NCI-H1417 treated with DMSO at 0.1 percent for 48 hours (cell line): ENCODE measurements at places on chromosomes 7 and 10.

- DNase-seq: no peak
Observed at GRCh38 chr7:8536431-8536830, 103.0 kb downstream of the NXPH1 start.

DNA sequence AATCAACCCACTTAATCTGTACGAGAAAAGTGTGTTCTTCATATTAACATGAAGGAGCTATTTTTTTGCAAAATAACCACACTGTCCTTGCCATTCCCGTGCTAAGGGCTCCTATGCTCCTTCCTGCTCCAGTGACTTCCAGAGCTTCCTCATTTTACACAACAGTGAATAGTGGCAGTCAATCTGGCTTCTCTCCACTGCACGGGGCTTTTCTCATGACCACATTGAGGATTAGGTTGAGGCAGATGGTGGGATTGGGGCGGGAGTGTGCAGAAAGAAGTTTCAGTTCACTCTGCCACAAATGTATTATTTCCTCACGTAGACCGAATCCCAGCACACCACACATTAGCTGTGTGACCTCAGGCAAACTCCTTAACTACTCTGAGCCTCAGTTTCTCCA lies 235.1 kb downstream of the ARHGAP12 start:
- no peak for DNase-seq

DNA sequence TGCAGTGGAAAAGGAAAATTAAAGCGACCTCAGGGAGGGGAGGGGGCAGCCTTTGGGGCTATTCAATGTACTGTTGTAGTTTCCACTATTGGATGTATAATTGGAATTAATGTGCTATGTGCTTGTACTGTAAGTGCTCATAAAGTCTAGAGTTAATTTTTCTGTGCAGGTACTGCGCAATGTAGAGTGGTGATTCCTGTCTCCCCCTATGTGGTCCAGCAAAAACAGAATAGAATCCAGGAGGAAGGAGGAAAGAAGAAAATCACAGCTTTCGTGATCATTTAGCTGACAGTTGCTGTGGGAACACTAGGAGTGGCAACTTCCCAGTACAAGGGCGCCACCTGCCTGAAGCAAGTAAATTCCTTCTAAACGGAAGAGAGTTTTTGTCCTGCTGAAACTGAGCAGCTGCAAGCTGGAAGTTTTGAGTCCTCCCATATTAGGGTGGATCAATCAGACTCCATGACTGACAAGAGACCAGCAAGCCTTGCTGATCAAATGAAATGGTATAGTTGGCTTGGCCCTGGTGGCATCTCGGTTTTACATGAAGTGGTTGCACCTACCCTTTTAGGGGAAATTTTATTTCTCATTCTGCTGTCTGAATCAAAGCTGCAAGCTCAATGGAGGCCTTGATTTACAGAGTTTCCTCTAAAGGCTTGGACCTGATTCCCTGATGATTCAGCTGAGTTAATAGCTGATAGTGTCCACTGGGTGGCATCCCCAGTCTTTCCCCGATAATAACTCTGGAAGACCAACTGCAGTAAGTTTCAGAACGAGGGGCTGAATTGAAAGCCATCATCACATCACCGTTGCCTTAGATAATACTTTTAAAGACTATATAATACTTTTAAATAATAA lies 299.8 kb downstream of the HGF start:
- DNase-seq: peak; percentile 28

GRCh38 chr10:109914966-109915365 lies 8.3 kb downstream of the XPNPEP1 start:
- DNase-seq: no peak

DNA sequence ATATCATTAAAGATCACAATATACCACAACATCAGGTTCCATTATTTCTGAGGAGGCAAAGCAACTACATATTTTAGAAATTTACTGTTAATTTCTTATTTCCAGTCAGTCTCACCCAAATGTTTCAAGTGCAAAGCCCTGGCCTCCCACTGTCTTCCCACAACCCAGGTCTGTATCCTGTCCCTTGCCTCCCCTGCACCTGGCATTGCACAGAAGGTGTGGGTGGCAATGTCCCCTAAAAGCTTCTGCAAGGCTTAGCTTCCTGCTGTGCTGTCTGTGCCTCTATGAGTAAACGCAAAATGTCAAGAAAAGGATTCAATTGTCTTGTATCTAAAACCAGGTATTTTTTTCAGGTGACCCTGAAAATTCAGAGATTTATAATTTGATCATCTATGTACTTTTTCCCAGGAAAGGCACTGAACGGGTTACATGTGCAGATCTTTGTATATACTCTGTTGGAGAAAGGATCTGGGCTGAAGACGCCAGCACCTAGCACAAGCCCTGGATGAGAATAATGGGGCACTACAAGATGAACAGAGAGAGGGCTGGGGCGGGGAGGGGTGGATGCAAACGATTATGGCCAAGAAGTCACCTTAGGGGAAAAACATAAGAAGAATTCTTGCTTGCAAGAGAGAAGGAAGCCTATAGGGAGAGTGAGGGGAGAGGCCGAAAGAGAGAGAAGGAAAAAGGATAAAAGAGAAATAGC lies 3.1 kb upstream of the ANTXRL start:
- DNase-seq: no peak

DNA sequence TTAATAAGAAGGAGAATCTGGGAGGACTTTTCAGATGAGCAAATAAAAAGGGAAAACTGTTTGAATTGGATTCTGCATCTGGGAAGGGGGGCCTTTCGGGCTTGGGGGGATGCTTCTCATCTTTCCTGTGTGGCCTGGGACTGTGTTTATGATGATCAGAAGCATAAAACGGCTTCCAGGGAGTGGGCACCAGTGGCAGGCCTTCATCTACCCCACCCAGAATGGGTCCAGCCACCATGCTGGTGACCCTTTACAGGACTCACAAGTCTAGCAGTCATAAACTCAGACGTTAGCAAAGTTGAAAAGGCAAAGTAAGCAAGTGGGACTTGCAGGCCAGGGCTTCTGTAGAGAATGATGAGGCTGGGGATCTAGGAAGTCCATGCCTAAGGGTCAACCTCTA lies 198.3 kb upstream of the ZMIZ1 start:
- no peak for DNase-seq

- DNase-seq: no peak
Observed at GRCh38 chr7:8363407-8364015, 69.9 kb upstream of the NXPH1 start.

GRCh38 chr7:43042302-43042701 lies 70.1 kb upstream of the HECW1 start:
- DNase-seq: no peak

GRCh38 chr10:112918771-112919170 lies 31.3 kb upstream of the TCF7L2 start:
- no peak for DNase-seq

DNA sequence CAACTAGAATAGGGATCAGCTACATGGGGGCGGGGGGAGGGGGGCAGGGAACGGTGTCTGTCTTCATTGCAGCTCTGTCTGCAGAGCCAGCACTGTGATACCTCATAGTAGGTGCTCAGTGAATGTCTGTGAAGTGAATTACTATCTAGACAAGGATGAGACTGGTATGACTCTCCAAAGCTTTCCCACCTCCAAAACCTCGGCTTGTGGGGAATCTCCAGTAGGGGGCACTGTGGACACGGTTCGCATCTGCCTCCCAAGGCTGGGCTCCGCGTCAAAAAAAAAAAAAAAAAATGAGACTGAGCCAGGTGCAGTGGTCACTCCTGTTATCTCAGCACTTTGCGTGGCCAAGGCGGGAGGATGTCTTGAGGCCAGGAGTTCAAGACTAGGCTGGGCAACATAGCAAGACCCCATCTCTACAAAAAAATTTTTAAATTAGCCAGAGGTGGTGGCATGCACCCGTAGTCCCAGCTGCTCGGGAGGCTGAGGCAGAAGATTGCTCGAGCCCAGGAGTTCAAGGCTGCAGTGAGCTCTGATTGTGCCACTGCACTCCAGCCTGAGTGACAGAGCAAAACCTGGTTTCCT lies 9.6 kb downstream of the TRIM56 start:
- no peak for DNase-seq

- no peak for DNase-seq
Observed at GRCh38 chr10:29941476-29941875, 117.9 kb downstream of the JCAD start.

GRCh38 chr10:84583501-84583900 lies 255.1 kb downstream of the CCSER2 start:
- DNase-seq: no peak

DNA sequence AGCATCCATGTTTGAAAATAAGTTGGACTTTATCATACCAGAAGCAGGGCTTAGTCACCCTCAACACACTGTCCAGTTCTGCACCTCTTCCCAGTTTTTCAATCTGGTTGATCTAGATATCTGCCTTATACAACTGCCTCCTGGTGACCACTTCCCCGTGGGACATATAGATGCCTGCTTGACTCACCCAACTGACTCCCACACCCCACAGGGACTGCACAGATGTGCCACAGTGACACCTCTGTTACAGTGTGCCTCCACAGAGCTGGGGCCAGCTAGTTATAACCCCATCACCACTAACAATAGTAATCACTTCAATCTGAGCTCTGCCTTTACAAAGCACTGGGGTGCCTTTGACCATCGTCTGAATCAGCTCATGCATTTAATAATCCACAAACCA lies 82.6 kb upstream of the AOAH start:
- DNase-seq: no peak

- DNase-seq: no peak
Observed at GRCh38 chr10:119383174-119383856, 159.2 kb downstream of the RGS10 start.

- DNase-seq: no peak
Observed at GRCh38 chr10:122342293-122343134, 32.0 kb upstream of the PLEKHA1 start.
